ENCODE measurements at places on chromosomes 12 and 14.

GRCh38 chr12:115251727-115252126 is 567.8 kb upstream of the TBX3 start:
- DNase-seq, result no peak

DNA sequence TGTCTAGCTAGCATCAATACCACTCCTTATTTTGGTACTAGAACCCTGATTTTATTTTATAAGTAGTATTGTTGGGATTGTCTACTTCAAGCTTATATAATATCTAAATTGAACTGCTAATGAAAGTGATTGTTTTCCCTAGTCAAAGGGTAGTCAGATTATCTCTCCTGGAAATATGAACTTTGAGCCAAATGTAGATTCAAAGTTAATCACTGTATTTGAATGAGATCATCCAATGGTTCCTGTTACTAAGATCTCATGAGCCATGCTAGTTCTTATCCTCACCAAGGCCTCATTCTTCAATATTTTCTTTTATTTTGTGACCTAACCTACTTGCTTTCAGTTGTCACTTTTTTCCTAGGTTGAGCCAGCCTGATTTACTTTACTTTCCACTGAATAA is 276.7 kb downstream of the RASSF9 start:
- no peak for DNase-seq

GRCh38 chr12:117042862-117043261 is 56.4 kb downstream of the TESC start:
- no peak for DNase-seq

DNA sequence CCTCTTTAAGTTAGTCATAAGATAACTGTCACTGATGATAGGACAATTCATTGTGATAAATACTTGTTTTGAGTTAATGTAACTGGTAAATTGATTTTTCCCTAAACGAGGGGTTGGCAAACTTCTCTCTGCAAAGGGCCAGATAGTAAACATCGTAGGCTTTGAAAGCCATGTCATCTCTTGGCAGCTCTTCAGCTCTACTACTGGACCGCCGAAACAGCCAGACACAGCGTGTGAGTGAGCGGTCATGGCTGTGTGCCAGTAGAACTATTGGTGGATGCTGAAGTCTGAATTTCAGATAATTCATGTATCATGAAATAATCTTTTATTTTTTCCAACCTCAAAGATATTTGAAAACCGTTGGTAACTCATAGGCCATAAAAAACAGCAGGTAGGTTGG is 9.9 kb downstream of the PIWIL1 start:
- no peak for DNase-seq
